ENCODE measurements at places on chromosomes 11 and 22. TPM values are rescaled to one million over a fixed set of nuclear protein-coding genes. Genes with fewer than 3 reads are reported as not detected.

GRCh38 chr11:15649371-15650104 is 534.8 kb downstream of the INSC start:
- no peak for DNase-seq

DNA sequence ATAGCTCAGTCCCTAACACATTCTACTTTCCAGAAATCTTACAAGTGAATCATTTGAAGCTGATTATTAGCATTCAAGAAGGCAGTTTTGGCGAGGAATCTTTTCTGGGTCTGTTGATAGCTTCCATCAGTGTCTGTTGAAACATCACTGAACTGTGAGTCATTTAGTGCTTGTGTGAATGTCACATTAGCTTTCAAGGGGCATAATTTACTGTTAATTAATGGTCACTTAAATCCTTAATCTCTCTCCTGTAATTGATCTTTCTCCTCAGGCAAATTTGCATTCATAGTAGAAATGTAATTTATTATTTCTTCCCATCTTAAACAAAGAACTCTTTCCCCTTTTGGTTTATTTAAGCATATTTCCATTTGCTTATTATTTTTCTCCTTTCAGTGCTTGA is 2.6 kb downstream of the HTR3B start:
- DNase-seq, result no peak

- no peak for DNase-seq
Measured at GRCh38 chr11:34667810-34668582, 47.1 kb downstream of the EHF start.

The LDHAL6A gene
- 0.22 TPM for polyA plus RNA-seq

The KCNQ1 gene
- polyA plus RNA-seq, result 2.9 TPM

The NRIP3 gene
- 1.3 TPM for polyA plus RNA-seq

All from hindlimb muscle (tissue), 1 donor.